Putamen (tissue), 1 donor: ENCODE measurements at places on chromosomes 16 and 17.

- DNase-seq = no peak
Observed at GRCh38 chr17:47603830-47604597, 45.7 kb upstream of the KPNB1 start.

DNA sequence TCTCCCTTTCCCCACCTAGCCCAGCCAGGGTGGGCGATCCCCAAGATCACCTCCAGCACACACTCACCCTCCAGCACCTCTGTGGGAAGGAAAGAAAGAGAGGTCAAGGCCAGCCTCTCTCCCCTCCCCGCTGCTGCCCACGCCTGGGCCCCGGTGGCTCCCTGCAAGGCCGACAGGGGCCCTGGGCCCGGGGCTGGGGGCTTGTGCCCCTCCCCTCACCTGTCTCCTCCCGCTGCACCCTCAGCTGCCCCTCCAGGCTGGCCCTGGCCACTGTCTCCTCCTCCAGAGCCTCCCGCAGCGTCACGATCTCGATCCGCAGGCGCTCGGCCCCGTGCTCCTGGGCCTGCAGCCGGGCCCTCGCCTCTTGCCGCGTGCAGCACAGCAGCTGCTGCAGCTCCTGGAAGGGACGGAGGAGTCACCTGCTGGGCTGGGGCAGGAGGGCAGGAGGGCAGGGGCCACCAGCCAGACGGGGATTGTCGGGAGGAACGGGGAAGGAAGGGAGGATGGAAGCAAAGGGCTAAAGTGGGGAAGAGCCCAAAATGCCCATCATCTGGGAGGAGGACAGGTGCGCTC is 19.2 kb downstream of the RABEP2 start:
- no peak for DNase-seq

GRCh38 chr16:8742068-8742467 is 55.4 kb downstream of the TMEM186 start:
- DNase-seq = no peak

- DNase-seq = no peak
Observed at GRCh38 chr16:21239646-21240045, 6.1 kb downstream of the ANKS4B start.

DNA sequence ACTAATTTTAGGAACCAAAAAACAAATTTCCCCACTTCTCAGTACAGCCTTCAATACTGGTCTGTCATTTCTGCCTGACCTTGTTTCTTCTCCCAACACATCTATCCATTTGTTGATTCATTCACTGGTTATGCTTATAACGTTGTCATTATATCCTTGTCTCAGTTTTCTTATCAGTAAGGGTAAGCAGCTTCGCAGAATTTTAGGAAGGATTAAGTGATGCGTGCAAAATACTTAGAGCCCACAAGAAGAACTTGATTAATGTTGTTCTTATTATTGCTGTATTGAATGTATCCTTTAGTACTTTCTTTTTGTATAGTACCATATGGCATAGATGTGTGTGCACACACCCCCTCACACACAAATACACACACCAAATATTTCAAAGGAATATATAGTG is 403.5 kb upstream of the HSBP1 start:
- no peak for DNase-seq

DNA sequence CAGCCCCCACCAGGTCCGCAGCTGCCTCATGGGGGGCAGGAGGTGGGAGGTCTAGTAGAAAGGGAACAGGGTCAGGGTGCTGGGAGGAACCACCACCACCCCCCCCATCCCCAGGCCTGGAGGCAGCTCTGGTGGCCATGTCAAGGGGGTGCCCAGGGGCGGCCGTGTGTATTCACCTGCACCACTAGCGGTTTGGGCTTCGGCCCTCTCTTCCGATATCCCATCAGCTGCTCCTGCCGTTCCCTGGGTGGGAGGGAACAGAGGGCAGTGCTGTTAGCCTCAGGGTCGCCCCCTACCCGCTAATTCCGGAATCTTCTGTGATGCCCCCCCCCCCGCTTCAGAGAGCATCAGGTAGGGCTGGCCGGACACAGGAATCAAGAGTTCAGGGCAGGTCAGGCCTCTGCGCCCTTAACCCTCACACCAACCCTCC is 3.8 kb downstream of the CBX4 start:
- DNase-seq = no peak

GRCh38 chr17:42883802-42884558 is 16.6 kb upstream of the G6PC1 start:
- DNase-seq = no peak

GRCh38 chr16:56998861-56999260 is 9.5 kb downstream of the NLRC5 start:
- no peak for DNase-seq

DNA sequence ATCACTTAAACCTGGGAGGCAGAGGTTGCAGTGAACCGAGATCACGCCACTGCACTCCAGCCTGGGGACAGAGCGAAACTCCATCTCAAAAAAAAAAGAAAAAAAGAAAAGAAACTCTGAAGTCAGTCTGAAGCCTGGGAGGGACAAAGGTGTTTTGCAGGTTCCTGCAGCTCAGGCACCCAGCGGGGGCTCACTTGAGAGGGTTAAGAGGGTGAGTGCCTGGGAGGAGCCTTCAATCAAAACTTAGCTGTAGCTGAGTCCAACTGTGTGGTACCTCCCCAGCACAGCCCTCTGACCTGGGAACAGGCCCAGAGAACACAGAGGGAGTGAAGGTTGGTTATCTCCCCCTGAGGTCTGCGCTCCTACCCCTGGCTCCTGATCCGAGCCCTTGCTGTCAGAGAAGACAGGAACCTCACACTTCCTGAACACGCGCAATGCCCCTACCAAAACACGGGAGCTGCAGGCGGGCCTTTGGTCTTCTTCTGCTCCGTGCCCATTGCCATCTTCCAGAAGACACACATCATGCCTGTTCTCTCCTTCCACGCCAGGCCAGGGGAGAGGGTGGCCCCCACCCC is 20.4 kb upstream of the ZC3H18 start:
- DNase-seq = no peak

DNA sequence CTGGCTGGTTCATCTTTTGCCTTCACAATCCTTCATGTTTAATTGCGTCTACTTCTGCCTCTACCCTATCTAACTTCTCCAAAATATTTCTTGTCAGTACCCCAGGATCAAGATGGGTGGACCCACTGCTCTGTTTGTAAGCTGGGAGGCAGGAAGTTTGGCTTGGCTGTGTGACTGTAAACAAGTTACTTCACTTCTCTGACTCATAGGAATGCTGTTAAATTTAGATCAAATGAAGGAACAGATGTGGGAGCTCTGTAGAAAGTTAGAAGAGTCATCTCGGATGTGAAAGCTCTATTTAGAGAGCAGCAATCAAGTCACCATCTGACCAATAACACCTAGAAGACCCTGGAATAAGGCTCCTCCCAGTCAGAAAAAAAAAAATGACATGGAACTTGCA is 55.2 kb upstream of the MRTFB start:
- peak; percentile 34 for DNase-seq
